ENCODE measurements at places on chromosomes 16 and 17. TPM values are rescaled to one million over a fixed set of nuclear protein-coding genes. Genes with fewer than 3 reads are reported as not detected.

Gene DLX3
- total RNA-seq, result not detected

Gene CASKIN1
- 6.1 TPM for total RNA-seq

Gene SLC47A1
- total RNA-seq, result 1.7 TPM

Gene OMG
- 0.56 TPM for total RNA-seq

Gene KRT33B
- not detected for total RNA-seq

Gene KIF18B
- total RNA-seq, result 0.85 TPM

Gene PLLP
- total RNA-seq, result 8.2 TPM

Gene SPATA32
- not detected for total RNA-seq

Gene TMC7
- 1.2 TPM for total RNA-seq

Gene PRAC1
- total RNA-seq, result not detected

Gene SMARCD2
- total RNA-seq, result 37.1 TPM

Gene QPRT
- total RNA-seq, result 20.4 TPM

Gene FOXN1
- total RNA-seq, result not detected

Gene RPL23
- 925 TPM for total RNA-seq

Gene SHBG
- 0.55 TPM for total RNA-seq

Gene MED31
- 15.6 TPM for total RNA-seq
